ENCODE measurements at places on chromosomes 5 and 9.

DNA sequence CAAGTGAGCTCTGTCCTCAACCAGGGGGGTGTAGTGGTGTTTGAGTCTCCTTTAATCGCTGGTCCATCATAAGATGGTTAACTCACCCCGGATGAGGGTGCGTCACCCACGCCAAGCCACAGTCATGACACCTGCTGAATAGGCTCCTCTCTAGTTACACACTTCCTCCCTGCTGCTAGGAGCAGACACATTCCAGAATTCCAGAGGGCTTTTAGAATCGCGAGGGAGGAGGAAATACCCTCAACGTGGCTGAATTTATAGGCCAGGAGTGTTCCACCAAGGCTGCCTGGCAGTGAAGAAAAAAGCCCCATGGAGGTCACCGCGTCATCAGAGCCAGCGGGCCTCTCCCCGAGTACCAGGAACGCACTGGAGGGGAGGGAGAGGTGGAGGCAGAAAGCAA, 5.1 kb downstream of the GLRX start:
- no peak for DNase-seq
- H3K27me3 ChIP-seq = no peaks in the 10 kb centered on the region
- H3K36me3 ChIP-seq = no peaks in the 10 kb centered on the region
- H3K4me3 ChIP-seq = no peak overlapping the region

- no peak overlapping the region for H3K4me3 ChIP-seq
- H3K4me1 ChIP-seq = no peaks in the 10 kb centered on the region
- no peaks in the 10 kb centered on the region for H3K27me3 ChIP-seq
- no peak for DNase-seq
- H3K27ac ChIP-seq = no peak overlapping the region
Measured at GRCh38 chr5:10974850-10975249, 213.8 kb upstream of the DAP start.

DNA sequence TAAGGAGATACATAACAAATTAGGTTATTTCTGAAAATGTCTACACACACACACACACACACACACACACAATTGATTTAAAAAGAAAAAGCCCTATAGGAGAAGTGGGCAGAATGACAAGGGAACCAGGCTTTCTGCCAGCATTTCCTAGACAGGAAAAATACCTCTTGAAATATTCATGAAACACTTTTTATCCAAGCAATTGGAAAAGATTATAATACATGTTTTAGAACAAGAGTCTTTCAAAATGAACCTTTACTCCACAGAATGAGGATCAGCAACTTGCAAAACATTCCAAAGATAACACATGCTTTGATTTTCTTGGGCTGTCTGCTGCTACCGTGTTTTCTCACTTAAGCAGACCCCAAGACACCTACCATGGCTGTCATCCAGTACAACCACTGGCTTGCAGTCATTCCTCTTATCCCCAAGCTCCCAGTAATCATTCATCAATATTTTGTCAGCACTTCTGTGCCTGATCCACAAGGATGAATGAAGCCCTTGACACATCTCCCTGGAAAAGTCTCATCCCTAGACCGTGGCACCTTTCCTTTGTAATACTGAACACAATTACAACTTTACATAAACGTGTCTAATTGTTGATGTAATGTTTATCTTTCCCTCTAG, 717.1 kb upstream of the ZNF608 start:
- H3K36me3 ChIP-seq = no peaks in the 10 kb centered on the region
- no peaks in the 10 kb centered on the region for H3K27me3 ChIP-seq
- no peaks in the 10 kb centered on the region for H3K4me1 ChIP-seq
- no peak overlapping the region for H3K27ac ChIP-seq
- no peak overlapping the region for H3K4me3 ChIP-seq
- DNase-seq = no peak

GRCh38 chr5:98461485-98461884, 312.0 kb upstream of the RGMB start:
- no peaks in the 10 kb centered on the region for H3K4me1 ChIP-seq
- H3K27me3 ChIP-seq = no peaks in the 10 kb centered on the region
- DNase-seq = no peak
- H3K4me3 ChIP-seq = no peak overlapping the region
- H3K27ac ChIP-seq = no peak overlapping the region
- no peaks in the 10 kb centered on the region for H3K36me3 ChIP-seq

Data from ovary (tissue), 10 donors.